CD4-positive, alpha-beta memory T cell (primary cell): ENCODE measurements at places on chromosomes 5 and 9.

GRCh38 chr5:39218482-39219402 is 621 bp downstream of the FYB1 start:
- DNase-seq, result no peak

DNA sequence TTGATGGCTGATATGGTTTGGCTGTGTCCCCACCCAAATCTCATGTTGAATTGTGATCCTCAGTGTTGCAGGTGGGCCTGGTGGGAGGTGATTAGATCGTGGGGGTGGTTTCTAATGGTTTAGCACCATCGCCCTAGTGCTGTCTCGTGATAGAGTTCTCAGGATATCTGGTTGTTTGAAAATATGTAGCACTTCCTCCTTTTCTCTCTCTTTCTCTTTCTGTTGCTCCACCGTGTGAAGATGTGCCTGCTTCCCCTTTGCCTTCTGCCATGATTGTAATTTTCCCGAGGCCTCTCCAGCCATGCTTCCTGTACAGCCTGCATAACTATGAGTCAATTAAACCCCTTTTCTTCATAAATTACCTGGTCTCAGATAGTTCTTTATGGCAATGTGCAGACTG is 111.6 kb downstream of the SREK1 start:
- no peak for DNase-seq

- no peak for DNase-seq
These were observed at the start of gene SVEP1 for GRCh38 chr9:110579034-110579861. TSS of gene SVEP1 (minus strand) at chr9:110579741. CDS start at chr9:110579543, 198 bp downstream.

- DNase-seq, result no peak
These were observed 223.5 kb upstream of the DAB2 start for GRCh38 chr5:39648085-39648847.

GRCh38 chr5:181119105-181119504 is 11.9 kb downstream of the OR2V1 start:
- no peak for DNase-seq

- DNase-seq, result no peak
These were observed 256.9 kb upstream of the ST8SIA4 start for GRCh38 chr5:101160002-101160401.

DNA sequence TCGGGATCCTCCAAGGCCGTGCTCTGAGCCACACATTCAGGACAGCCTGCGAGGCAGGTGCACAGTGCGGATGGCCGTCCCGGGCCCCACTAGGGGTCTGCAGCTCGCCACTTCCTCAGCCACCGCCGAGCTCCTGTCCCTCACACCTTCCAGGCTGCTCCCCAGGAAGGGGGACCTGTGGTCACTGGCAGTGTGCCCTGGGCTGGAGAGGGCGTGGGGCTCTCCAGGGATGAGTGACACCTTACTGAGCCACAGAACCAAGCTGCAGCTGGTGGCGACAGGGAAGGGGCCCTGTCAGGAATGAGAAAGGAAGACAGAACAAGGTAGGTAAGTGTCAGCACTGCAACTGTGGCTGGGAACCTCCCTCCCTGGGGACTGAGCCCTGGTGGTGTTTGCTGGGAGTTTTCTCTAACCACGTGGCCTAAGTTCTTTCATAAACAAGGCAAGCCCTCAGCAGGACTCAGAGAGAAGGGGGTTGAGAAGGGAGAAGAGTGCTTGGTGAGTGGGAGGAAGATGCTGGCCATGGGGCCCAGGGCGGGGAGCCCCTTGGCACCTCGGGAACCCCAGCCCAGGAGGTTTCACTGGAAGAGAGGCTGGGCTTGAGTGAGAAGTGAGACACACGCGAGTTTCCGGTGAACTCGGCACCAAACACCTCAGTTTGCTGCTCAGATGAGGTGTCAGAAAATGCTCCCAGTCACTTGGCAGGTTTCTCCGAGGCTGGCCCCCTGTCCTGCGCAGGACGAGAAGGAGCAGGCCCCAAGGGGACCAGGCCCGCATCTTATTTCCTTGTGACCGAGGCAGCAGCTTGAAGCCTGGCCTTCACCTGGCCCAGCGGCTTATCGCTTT is 5.2 kb downstream of the IL13 start:
- DNase-seq, result peak; percentile 26

DNA sequence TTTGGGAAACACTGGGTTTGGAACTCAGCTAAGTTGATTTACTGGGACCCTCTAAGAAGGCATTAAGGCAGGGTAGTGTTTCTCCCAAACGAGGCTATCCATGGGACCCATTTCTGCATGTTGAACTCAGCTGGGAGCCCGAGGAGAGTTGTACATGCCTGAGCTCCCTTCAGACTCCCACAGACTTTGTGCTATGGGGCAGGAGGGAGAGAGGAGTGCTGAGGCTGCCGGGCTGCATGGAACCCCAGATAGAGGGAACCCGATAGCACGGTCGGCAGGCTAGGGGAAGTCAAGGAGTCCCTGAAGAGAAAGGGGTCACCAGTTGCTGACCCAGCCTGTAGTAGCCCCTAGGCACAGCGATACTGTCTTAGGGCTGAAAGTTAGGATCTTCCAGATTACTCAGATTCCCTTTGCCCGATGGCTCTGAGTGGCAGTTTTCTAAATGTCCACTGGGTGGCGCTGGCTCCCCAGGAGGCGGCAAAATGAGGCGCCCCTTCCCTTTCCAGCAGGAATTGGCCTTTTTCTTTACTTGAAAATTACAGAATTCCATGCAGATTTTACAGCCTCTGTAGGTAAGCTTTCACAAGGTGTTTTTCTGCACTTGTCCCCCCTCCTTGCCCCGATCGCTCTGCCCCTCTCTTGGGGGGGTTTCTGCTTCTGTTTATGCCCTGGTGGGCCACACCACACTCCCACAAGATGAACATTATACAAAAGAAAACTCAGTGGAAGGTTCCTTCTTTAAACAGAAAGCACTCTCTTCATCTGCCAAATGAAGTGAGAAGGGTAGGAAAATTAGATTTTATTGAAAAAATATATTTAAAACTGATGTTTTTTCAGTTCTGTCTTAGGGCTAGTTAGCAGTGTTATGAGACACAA is 17.8 kb downstream of the NANS start:
- peak; percentile 72 for DNase-seq

DNA sequence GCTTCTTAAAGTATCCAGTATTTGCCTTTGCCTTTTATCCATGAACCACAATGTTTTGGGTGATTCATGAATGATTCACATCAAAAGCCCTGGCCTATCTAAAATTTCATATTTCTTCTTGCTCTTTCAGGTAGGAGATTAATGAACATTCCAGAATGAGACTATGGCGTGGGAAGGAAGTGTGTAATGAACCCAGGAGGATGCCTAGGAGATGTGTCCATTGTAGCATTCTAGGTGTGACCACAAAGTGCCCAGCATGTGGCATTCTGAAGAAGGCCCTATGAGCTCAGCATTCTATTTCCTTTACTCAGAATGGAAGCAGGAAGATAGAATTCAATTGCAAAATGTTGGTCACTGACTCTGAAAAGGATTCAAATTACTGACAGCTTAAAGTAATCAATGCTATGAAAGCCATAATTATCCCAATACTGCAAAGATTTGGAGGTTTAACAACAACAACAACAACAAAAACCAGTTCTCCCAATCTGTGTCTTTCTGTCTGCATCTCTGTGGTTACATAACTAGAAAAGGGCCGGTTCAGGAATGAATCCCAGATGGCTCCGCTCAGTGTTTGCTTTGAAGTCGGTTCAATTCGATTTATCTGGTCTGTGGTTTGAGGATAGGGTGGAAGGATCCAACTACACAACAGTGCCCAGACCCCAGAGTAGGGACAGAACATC is 126.7 kb downstream of the FOXD1 start:
- DNase-seq, result no peak

GRCh38 chr9:4021621-4022213 is 278.2 kb downstream of the GLIS3 start:
- DNase-seq, result no peak

GRCh38 chr5:43044181-43044914 is 4.2 kb upstream of the ANXA2R start:
- no peak for DNase-seq

DNA sequence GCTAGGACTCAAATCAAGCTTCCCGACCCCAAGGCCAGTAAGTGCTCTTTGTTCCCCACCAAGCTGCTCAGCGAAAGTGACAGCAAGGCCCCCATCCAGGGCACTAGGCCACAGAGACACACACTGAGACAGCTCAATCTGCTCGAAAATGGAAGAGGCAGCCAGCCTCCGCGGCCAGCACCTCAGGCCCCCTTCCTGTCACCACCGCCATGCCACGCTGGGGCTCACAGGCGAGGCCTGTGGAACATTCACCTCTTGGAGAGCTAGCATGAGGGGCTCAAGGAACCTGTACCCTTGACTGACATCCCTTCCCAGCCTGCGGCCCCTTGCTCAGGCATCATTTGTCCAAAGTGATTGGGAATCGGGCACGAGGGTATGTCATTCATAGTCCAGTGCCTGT is 71.4 kb downstream of the PAX5 start:
- no peak for DNase-seq

DNA sequence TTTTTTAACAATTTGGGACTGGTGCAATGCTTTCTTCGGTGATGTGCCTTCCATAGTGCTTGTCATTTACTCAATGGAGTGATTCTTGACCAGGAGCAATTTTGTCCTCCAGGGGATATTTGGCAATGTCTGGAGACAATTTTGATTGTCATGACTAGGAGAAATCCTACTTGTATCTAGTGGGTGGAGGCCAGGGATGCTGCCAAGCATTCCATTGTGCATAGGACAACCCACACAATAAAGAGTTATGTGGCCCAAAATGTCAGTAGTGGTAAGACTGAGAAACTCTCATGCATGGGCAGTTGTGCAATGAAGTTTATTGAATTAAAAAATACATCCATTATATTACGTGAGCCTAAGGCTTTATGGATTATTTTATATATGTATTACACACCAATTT is 70.5 kb downstream of the FOCAD start:
- no peak for DNase-seq

- no peak for DNase-seq
These were observed 39.0 kb upstream of the AOPEP start for GRCh38 chr9:94687451-94687850.

- DNase-seq, result no peak
These were observed 17.0 kb downstream of the ERAP2 start for GRCh38 chr5:96893342-96893741.

DNA sequence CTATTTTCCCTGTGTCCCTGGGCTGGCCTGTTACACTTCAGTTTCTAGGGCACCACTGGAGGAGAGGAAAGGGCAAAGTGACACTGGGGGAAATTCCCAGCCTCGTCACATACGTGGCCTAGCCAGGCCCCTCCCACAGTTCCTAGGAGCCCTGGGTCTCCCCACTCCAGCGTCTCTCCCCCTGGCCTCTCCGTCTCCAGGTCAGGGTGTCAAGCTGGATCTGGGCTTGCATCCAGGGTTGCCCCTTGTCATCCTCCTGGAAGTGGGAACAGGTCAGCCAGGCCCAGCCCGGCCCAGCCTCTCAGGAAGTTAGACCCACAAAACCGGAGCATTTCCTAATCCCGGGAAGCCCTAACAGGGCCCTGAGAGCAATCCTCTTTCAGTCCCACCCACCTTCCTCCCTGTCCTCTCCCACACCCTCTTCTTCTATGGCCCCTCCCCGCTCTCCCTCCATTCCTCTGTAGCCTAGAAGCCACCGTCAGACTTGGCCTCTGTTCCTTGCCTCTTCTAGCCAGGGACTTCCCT is 4.7 kb upstream of the TNIP1 start:
- peak; percentile 63 for DNase-seq

DNA sequence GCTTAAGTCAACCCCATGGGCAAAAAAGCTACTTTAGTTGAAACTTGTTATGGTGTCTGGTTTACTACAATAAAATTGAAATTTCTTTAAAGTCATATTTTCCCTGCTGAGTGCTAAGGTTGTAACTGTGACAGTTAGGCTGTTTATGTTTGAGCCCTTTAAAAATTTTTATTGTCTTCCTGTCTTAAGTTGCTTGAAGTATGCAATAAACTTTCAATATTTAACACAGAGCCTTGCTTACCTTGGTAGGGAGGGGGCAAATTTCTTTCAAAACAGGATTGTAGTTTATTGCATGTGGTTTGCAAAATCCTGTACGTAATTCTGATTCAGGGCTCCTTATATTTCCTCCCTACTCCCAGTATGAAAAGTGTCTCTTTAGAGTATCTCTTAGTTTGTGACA is 465.5 kb upstream of the ACTBL2 start:
- DNase-seq, result no peak

- DNase-seq, result peak; percentile 44
These were observed 89.9 kb upstream of the GNAQ start for GRCh38 chr9:78121488-78121887.

DNA sequence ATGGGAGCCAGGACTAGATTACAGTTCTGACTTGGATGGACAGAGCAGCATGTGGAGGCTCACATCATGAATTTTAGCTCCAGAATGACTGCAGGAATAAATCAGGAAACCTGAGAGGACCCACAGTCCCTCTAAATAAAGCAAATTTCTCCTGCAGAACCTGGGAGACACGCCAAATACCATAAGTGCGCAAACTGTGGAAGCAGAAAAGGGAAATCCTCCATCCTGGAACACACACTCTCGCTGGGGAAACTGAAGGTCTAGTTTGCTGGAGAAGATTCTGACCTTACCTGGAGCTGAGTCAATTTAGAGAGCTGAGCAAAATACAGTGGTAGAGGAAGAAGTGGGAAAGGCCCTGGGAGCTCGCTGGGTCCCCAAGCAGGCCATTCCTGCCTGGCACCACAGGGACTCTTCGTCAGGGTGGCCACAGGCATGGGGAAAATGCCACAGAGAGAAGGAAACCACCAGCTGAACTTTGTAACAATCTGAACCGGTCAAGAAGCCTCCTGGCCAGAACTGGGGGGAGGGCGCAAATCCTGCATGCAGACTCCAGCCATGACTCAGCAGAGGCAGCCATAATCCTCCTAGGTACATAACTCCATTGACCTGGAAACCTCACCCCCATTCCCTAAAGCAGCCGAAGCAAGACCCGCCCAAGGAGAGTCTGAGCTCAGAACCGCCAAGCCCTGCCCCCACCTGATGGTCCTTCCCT is 390.9 kb downstream of the LRRC70 start:
- no peak for DNase-seq

DNA sequence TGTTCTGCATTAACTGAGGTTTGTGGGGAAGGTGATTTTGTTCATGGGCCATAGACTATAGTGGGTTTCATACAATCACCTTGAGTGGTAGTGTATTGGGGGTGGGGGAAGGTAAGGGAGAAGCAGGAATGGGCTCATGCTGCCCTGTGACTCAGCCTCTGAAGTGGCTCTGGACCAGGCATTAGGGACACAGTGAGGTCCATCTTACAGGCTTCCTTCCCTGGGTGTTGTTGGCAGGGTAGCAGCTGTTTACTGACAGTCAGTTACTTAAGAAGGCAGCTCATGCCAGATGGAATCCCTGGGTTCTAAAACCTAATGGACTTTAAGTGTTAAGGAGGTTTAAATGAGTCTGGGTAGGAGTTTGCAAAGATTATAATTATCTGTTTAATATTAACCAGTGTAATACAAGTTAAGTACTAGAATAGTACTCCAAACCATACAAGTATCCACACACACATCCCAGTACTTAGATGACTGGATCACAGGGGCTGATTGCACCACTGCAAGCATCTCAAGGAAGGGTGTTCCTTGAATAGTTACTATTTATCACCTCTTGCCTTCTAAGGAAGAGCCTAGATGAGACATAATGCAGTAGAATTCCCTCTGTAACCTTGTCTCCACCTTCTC is 59.3 kb downstream of the CAST start:
- no peak for DNase-seq

DNA sequence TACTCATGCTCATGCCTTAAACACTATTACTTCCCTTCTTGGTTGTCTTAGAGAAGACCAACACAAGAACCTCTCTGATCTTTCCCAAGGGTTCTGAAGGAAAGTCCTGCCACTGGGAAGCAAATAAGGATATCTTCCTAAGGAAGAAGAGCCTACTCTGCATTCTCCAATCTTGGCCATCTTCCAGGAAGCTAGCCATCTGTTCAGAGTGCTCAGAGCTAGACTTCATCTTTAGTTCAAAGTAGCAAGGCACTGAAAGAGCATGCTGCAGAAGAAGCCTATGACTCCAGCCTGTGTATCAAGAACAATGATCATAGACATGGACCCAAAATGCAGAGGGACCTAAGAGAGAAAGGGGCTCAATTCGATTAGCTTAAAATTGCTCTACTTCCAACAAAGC is 114.7 kb downstream of the KIAA0825 start:
- DNase-seq, result no peak
